ENCODE measurements at places on chromosomes 3 and 15. TPM values are rescaled to one million over a fixed set of nuclear protein-coding genes. Genes with fewer than 3 reads are reported as not detected.

DNA sequence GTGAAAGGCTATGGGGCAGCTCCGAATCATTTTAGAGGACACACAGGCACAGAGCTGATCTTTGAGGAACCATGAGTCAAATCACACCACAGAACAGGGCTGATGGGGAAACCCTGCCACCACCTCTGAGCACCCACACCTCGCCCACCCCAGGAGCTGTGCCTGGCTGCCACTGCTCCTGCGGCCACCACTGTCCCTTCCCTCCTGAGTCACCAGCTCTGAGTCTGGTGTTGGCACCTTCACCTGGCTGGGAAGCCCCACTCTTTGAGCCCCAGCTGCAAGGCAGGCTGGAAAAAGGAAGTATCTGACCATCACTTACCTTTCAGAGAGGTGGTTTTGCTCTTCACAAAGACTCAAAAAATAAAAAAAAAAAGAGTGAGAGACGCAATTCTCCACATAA, 63.6 kb upstream of the MEF2A start:
- no peak for DNase-seq

ST6GAL1 gene
- 41.4 TPM for total RNA-seq

CCDC13 gene
- not detected for total RNA-seq

NANOGP8 gene
- total RNA-seq: not detected

DNA sequence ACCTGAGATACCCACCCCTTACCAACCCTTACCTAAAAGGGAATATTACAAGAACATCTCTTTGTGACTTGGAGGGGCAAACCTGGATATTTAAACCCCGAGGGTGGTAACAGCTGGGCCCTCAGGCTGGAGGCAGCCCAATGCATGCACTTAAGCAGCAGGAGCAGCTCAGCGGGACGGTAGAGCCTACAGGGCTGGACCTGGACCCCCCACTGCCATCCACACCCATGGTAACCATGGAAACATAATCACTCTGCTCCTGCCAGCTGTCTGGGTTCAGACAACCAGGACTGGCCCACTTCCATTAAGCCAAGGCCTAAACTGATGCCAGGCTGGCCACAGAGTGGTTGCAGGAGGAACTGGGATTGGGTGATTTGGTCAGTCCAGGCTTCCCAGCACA, 52.8 kb downstream of the ETFA start:
- DNase-seq: no peak

DNA sequence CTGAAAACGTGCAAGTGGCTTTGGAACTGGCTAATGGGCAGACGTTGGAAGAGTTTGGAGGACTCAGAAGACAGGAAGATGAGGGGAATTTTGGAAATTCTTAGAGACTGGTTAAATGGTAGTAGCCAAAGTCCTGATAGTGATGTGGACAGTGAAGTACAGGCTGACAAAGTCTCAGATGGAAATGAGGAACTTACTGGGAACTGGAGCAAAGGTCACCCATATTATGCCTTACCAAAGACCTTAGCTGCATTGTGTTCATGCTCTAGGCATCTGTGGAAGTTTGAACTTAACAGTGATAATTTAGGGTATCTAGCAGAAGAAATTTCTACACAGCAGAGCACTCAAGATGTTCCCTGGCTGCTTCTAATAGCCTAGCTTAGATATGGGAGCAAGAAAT, 28.6 kb upstream of the SERPINI2 start:
- DNase-seq: no peak

ATP10A gene
- total RNA-seq: not detected

- DNase-seq: no peak
Measured at GRCh38 chr3:159266779-159267178, 464.9 kb downstream of the MFSD1 start.

PLSCR1 gene
- total RNA-seq: 64.0 TPM

TTLL13 gene
- 0.96 TPM for total RNA-seq

SNX22 gene
- total RNA-seq: 0.33 TPM

DNA sequence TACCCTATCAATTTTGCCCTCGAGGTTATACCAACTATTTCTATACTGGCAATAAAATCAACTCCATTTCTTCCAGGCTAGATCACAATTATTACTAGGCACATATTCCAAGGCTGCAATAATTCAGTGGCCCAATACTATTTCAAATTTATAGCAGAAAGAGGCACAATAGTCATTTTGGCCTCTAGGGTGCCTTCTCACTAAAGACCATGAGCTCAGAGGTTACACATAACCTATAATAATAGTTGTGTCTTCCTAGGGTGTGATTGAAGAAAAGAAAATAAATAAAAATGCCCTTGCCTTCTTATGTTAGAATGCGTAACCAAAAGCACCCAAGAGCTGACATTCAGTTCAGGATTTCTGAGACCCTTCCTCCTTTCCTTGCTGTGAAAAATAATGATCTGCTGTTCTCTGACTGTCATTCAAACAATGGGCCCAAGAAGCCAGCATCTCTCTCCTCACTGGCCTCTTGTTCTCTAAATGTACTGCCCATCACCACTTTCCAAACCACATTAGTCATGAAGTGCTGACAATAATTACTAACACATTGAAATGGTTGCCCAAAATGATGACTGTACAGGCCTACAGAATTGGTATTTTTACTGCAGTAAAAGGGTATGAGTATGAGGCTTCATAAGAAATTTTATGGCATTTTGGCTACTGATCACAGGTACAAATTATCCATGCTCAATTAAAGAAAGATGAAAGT, 244.8 kb downstream of the LRRN1 start:
- DNase-seq: no peak

- no peak for DNase-seq
Measured at GRCh38 chr15:58909616-58910015, 23.9 kb downstream of the SLTM start.

DNA sequence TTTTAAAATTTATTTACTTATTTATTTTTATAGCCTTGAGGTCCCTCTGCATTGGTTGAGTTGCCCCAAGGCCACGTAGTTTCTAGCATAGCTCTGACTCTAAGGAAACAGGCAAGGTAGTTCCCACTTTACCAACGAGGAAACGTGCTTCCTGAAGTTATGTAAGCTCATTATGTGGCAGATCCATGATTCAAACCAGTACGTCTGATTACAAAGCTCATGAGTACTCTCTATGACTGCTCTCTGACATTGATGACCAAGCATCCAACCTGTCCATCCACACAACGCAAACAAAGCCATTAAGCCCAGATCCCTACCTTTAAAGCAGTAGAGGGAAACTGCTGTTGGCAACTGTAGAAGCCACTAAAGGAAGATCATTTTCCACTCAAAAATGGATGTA, 25.6 kb downstream of the WWTR1 start:
- no peak for DNase-seq

Measured in PC-9 (cell line).